DMS79 treated with DMSO at 0.1 percent for 48 hours (cell line): ENCODE measurements at places on chromosomes 7 and 10.

DNA sequence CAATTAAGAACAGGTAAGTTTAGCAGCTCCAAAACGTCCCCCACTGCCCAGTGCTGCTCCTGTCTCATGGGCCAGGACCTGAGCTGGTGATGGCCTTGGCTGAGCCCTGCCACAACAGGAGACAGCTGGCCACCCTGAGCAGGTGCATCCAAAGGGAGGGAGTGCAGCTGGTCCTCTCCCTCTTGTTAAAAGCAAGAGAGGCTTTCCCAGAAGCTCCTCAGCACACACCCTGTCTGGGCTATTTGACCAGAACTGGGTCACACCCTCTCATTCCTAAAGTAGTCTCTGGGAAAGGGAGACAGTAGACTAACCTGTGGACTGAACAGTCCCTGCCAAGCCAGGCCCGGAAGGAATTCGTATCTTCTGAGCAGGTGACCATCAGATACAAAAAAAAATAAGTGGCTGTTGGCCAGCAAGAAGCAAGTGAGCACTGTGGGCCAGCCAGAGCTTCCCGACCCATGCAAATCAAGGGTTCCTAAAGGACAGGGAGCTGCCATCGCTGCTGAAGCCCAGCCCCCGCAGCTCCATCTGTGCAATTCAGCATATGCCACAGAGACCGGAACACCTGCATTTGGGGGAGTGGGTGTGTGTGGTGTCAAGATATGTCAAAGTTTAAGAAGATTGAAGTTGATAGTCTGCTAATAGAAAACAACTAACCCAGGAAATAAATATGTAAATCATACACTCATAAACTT is 2.1 kb upstream of the TMEM72 start:
- no peak for DNase-seq

DNA sequence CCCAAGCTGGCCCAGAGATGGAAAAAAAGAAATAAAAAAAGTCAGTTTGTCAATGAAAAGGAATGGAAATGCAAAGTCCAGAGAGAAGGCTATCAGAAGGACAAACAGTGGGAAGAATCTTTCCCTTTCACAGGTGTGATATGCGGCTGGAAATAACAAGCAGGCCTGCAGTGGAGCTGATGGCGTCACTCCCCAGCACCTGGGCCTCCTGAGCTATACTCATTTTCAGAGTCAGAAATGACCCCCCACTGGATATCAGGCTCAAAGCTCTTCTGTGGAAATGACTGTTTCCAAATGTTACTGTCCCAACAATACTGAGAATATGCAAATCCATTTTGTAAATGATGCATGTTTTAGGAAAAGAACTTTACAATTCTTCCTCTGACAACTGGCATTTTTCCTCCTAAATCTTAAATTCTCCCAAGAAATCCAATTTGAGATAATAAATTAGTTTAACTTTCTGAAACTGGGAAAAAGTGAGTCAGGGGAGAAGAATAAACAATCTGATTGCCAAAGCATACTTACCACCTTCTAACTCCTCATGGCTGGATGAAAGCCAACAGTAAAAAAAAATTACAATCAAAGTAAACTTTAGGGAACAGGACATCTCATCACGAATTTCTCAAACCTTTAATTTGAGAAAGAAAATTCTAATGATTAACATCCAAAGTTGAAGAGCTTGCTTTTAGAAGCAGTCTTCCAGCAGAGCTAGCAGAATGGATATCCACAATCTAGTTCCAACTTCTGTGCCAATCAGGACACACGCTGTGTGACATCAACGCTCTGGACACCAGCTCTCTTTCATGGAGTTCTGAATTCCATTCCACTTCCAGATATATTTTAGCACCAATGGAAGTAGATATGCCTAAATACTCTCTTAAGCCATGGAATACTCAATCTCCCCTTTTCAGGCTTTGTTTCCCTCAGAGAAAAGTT is 5.3 kb upstream of the CUZD1 start:
- no peak for DNase-seq

DNA sequence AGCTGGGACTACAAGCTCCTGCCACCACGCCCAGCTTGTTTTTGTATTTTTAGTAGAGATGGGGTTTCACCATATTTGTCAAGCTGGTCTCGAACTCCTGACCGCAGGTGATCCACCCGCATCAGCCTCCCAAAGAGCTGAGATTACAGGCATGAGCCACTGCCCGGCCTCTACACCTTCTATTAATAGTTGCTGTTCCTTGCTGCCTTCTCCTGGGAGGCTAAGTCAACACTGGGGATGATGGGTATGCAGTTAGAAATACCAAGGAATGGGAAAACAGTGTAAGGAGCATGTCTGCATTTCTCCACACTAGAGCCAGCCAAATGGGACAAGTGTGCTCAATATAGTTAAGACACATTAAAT is 97.3 kb upstream of the PDLIM1 start:
- no peak for DNase-seq

DNA sequence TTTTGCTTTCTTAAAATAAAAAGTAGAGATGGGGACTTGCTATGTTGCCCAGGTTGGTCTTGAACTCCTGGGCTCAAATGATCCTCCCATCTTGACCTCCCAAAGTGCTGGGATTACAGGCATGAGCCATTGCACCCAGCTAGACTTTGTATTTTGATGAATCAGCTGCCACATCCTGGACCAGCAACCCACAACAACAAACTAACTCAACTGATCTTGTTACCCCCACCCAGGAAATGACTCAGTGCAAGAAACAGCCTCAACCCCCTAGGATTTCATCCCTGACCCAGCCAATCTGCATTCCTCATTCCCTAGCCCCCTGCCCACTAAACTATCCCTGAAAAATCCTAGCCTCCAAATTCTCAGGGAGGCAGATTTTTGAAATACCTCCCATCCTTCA is 123.8 kb downstream of the IPMK start:
- no peak for DNase-seq

DNA sequence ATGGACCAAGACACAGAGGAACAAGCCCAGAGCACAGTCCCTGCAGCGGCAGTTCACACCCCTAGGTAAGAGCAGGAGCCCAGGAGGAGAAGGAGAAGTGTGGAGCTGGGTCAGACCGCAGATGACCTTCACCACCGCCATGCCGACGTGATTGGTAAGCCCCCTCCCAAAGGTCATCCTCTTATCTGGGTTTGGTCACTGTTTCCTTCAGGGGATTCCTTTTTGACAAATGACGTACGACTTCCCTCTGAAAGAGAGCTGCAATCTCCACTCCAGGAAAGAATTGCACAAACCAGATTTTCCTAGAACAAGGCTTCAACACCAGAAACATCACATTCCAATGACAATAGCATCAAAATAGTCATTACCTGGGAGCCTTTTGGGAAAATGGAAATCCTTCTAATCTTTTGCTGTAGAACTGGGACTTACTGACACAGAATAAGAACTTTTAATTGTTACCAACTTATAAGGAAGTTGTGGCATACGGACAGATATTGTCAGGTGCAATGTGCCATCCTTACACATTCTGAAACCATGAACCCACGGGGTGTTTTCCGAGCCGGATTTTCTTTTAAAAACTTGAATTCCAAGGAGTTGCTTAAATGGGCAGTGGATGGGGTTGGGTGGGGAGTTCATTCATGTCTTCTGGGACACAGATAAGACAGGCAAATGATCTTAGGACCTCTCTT is 20.8 kb upstream of the ADAM12 start:
- DNase-seq: no peak

DNA sequence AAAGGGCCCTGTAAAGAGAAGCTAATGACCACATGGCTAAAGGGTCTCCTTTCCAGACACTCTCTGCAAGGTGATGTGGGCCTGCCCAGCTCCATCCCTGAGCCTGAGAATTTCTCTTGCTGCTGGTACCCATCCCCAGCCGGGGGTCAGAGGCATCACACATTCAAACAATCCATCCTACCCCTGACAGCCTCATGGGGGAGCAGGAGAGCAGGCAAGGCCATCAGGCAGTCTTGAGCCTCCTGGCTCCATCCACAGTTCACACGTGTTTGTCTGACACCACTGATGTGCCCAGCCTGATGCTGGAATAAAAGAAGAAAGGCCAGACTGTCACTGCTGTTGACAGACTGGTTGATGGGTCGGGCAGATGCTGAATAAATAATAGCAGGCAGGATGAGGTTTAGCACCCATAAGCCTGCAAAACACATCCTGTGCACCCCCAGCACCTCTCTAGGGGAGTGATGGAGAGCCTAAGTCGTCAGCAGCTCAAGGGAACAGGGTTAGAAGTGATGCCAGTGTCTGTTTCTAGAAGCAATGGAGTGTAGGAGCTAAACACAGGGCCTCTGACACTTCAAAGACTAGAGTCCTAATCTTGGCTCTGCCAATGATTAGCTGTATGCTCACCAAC is 43.5 kb downstream of the TLL2 start:
- no peak for DNase-seq

- no peak for DNase-seq
These were observed 8.5 kb downstream of the LRRC18 start for GRCh38 chr10:48931188-48931587.

- DNase-seq: no peak
These were observed 32.2 kb downstream of the LRRC72 start for GRCh38 chr7:16558761-16559302.

- DNase-seq: no peak
These were observed 7.8 kb upstream of the ZNF485 start for GRCh38 chr10:43598446-43598845.

- no peak for DNase-seq
These were observed 162.4 kb upstream of the PPP2R2D start for GRCh38 chr10:131738396-131738735.

DNA sequence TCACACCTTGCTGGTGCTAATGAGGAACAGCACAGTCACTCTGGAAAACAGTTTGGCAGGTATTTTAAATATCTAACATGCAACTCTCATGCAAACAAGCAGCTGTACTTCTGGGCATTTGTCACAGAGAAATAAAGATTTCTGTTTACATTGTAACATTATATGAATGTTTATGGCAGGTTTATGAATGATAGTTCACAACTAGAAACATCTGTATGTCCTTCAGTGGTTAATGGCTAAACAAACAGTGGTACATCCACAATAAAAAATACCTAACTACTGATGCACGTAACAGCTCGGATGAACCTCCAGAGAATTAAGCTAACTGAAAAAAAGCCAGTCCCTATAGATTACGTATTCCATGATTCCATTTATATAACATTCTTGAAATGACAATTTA is 109.6 kb downstream of the GPR37 start:
- no peak for DNase-seq

DNA sequence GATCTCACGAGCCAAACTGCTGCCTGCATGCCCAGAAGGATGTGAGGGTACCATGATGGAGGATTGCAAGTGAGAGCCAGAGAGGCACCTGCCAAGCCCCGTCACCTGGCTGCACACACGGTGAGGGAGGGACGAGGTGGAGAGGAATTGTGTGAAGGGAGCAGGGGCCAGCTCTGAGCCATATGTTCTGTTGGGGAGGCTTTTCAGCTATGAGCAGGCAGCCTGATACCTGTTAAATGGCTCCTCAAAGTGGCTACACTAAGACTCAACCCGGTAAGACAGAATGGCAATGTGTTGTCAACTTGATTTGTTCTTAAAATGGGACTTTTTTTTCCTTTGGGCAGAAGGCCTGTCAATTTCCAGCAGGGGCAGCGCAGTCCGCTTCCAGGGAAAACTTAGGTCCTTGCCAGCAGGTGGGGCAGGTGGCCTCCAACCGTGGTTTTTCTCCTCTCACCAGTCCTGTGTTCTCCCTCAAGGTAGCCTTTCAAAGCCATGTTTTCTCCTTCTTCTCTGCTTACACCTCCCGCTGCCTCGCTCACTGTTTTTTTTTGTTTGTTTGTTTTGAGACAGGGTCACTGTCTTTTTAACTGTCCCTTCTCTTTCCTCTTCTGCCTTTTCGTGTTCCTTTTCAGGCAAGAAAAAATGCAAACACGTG is 57.7 kb upstream of the ZNRF2 start:
- peak; percentile 53 for DNase-seq

GRCh38 chr7:6480323-6480660 is 32.5 kb upstream of the DAGLB start:
- DNase-seq: no peak

DNA sequence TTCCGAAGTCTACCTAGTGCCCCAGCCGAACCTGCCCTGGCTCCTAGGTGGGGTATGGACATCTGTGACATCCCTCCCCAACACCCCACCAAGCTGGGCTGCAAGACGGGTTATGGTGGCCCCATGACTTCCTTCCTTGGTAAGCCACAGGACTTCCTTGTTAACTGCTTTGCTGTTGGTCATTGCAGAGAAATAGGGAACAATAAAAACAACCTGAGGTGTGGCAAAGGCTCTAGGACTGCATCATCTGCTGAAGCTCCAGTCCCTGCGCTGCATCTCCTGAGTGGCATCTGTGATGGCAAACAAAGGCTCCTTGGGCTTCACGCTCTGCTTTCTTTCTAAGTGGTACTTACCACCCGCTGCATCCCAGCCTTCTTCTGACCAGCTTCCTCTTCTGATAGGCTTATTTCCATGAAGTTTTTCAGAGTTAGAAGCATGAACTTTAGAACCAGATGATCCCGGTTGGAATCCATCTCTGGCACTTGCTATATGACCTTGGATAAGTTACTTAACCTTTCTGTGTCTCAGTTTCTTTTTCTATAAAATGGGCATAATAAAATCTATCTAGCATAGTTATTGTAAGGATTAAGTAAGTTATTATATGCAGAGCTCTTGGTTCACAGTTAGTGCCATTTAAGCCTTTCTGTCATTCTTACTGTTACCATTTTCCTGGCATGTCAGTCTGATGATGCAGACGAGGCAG is 216.8 kb downstream of the RPS24 start:
- peak; percentile 72 for DNase-seq

GRCh38 chr7:84137812-84138211 is 56.8 kb downstream of the SEMA3A start:
- no peak for DNase-seq

- DNase-seq: peak; percentile 69
These were observed 2.2 kb downstream of the TRIL start for GRCh38 chr7:28955718-28956607.
